NCI-H1436 treated with DMSO at 0.1 percent for 48 hours (cell line): ENCODE measurements at places on chromosomes 1 and 21.
A peak's percentile ranks its signal among the peaks of the same experiment; 100 is the strongest.

DNA sequence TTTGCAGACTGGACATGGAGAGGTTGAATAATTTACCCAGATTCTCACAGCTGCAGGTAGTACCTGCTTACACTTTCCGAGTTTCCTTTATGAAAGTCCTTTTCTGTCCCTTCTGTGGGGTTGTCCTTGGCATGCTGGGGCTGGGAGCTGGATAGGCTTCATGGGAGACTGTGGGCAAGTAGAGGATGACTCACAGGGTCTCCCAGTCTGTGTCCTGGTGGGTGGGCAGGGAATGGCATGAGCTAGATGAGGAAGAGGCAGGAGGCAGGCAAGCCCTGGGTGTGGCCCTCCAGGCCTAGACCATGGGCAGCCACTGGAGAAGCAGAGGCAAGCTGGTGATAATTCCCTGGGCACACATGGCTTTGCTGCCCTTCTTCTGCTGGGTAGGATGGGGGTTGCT is 80.6 kb downstream of the NAV1 start:
- no peak for DNase-seq

- no peak for DNase-seq
Measured at GRCh38 chr1:239722035-239722434, 335.7 kb downstream of the CHRM3 start.

DNA sequence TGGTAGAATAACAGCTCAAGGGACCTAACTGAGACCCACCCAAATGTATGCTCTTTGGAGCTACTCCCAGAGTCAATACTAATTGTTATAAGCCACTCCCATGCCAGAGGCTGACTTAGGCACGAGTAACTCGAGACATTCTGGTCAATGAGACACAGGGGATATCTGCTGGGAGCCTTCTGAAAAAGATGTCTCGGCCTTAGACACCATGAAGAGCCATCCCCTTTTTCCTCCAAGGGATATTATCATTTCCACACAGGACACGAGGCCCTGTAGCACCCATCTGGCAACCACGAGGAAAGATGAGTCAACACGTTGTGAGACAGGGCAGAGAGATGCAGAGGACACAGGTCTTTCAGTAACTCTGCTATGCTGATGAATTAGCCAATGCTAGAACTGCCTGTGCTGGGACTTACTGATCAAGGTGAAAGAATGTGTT is 30.7 kb downstream of the ITPKB start:
- peak; percentile 30 for DNase-seq

GRCh38 chr1:237171454-237172117 is 129.6 kb downstream of the RYR2 start:
- no peak for DNase-seq

- no peak for DNase-seq
Measured at GRCh38 chr1:11680270-11681070, 478 bp downstream of the MAD2L2 start.

DNA sequence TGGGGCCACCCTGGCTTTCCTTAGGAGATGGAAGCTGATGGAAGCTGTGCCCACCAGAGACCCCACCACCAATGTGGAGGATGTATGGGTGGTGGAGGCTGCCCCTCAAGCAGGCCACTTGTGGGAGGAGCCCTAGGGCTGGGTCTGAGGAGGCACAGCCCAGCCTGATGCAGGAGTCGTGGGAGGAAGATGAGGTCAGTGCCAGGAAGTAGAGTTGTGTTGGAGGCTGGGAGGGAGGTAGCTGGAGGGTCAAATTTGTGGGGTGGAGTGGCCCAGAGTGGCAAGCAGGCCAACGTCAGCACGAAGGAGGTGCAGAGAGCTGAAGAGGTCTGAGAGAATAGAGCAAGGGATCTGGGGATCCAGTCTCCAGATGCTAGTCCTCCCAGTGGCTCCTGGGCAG is 119.0 kb upstream of the USP24 start:
- no peak for DNase-seq

GRCh38 chr1:70443739-70444138 is 32.7 kb downstream of the CTH start:
- no peak for DNase-seq

- DNase-seq: peak; percentile 38
Measured at GRCh38 chr1:204507317-204508105, 8.7 kb upstream of the MDM4 start.

DNA sequence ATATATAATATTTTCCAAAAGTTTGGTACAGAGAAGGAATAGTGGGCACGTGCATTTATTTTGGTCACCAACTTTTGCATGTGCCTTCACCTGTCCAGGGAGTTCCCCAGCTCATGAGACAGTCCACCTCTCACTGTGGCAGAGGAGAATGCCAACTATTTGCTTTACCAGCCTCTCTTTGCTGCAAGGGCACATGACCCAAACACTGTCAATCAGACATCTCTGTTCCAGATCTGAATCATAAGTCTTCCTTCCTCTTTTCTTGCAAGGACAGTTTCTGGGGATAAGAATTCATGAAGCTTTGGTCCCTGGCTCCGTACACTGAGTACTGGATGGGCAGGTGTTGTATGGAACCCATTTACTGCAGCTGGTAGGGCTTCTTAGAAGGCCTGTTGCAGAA is 38.6 kb downstream of the C1orf87 start:
- DNase-seq: no peak

DNA sequence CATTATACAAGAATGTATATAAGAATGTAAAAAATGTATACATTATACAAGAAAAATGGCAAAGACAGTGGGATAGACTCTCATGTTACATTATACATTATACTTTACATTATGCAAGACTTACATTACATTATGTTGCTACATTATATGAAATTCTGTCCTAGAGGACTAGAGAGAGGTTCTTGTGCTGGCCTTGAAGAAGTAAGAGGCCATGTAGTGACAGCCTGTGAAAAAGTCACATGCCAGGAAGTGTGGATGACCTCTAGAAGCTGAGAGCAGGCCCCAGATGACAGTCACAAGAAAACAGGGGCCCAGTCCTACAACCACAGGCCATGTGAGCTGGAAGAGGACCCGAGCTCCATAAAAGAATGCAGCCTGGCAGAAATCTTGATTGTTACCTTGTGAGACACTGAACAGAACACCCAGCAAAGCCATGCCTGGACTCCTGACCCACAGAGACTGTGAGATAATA is 30.5 kb upstream of the AHCYL1 start:
- no peak for DNase-seq

- DNase-seq: no peak
Measured at GRCh38 chr1:119531606-119532323, 24.8 kb downstream of the HSD3B1 start.

DNA sequence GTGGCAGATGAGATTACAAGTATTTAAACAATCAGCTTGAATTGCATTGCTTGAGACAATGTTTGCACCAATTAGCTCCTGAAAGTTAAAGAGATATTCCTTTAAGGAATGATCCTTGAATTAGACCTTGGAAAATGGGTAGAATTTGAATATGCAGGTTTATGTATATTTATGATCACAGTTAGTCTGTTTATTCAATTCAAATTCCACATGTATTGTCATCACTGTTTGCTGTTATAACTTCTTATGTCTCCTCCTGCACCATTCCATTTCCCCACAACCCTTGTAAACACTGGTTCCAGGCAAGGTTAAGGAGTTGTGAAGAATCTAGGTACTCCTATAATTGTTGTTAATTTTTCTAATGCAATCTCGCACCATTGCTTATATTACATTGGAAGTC is 518.2 kb upstream of the PBX1 start:
- DNase-seq: no peak

GRCh38 chr1:42223036-42223435 is 58.5 kb upstream of the GUCA2A start:
- no peak for DNase-seq

DNA sequence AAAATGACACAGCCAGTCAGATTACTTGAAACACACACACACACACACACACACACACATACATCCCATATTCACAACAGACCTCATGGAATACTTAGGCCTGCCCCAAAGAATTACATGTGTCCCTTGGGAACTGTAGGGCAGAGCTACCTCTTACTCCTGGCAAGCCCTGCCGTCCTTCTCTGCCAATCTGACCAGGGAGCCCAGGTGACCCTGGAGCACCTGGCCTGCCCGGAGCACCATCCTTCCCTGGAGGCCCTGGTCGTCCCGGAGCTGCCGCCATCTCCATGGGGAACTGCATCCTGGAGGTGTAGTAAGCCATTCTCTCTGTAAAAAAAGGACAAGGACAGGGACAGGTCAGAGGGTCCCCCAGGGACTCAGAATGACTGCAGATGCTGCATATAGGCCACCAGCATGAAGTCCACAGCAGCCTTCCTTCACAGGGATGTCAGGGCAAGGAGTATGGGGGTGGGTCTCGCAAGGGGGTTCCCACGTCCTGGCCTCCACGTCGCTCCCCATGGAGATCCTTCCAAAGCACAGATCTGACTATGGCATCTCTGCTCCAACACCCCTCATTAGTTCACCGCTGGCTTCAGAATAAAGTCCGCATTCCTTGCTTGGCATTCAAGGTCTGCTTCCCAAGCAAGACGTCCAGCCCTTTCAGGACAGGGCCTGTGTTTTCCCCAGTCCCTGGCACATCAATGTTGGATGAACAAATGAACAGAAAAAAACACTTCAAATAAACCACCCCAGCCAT is 9.2 kb upstream of the PEF1 start:
- DNase-seq: no peak

GRCh38 chr21:26374817-26375216 is 198.3 kb downstream of the CYYR1 start:
- DNase-seq: no peak

GRCh38 chr1:209743145-209743482 is 12.7 kb upstream of the TRAF3IP3 start:
- DNase-seq: no peak

DNA sequence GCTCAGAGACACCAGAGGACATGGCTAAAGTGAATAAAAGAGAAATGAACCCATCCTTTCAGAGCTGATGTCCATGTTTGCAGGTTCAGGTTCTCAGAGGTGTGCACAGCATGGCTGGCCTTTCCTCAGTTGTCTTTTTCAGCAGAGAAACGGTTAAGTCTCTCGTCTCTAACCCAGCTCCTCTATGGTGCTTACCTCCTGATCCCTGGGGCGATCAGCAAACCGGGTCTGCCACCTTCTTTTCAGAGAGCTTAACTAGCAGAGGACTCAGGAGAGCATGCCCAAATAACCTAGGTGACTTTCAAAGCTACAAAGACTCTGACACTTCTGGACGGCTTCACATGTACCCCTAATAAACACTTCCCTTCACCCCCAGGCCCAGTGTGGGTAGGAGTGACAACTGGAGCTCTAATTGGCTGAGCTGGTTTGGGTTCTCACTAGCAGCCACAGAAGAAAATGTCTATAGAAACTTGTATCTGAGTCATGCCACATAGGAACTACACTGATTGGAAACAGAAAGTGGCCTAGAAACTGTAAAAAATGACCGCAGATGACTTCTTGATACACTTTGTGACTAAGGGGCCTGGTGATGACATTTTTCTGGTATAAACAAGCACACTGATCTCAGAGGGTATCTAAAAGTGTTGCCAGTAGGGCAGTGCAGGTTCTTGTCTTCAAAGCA is at the start of gene AIM2:
Gene AIM2 (minus strand): TSS at position 329 of the 682 bp plus-strand sequence. CDS start 3,267 bp downstream, outside the sequence.
- DNase-seq: no peak

DNA sequence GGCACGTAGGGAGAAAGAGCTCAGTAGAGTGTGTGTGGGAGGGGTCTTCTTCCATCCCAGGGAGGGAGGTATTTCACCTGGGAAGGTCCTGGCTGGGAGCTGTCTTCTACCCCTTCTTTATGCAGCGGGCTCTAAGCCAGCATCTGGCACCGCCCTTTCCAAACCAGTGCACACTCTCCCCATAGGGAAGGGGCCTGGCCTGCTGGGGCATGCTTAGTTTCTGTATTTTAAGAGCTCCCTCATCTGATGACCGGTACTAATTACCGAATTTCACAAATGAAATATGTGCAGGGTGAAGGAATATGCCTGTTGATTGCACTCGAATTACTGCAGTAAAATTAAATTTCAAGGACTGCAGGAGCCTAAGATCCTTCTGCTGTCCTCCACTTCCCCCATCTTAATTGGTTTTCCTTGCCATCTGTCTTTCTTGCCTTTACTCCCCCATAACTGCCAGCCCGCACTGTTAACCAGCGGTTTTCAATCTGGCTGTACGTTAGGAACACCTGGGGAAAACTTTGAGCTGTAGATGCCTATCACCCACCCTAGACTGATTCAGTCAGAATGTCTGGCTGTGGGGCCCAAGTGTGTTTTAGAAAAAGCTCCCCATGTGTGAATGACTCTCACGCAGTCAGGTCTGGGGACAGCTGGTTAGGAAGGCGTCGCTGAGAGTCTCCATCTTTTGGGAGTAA is 20.1 kb downstream of the GALNT2 start:
- no peak for DNase-seq

DNA sequence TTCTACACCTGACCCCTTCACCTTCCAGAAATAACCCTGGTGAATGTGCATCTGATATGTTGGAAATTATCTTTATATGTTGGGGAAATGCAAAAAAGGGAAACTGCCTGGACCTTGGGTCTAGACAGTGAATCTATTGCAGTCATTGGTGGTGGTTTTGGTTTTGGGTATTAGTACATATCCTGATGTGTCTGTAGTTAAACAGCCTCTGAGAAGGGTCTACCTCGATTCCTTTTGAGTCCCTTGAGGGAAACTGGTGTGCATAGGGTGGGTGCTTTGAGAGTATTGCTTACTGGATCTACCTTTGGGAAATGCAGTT is 127.3 kb upstream of the KIAA0040 start:
- no peak for DNase-seq

DNA sequence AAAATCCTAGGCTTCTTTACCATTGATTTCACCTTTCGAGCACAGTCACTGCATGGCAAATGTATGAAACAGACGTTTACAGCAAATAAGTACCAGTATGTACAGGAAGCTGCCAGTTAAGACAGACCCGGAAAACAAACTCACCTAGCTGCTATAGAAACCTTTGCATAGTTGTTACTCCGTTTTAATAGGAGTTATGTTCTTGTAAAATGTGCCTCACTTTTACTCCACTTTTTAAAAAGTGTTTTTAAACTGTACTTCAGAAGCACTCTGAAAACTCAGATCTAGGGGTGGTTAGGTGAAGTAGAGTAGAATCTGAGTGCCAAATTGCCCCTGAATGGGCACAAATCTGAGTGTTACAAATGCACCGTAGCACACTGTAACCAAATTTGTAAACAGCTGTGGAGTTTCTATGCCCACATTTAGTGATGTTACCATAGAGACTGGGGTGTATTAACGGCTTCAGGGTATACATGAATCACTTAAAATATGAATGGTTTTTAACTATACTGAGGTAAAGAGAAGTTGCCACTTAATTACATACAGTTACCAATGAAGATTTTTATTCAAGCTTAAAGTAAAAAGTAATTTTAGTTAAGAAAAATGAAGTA is 30.7 kb downstream of the CNIH4 start:
- DNase-seq: no peak
